Fibroblast of mammary gland (primary cell): ENCODE measurements at places on chromosomes 16 and 17.

GRCh38 chr16:86988920-86989696, 328.1 kb downstream of the C16orf95 start:
- DNase-seq: no peak

DNA sequence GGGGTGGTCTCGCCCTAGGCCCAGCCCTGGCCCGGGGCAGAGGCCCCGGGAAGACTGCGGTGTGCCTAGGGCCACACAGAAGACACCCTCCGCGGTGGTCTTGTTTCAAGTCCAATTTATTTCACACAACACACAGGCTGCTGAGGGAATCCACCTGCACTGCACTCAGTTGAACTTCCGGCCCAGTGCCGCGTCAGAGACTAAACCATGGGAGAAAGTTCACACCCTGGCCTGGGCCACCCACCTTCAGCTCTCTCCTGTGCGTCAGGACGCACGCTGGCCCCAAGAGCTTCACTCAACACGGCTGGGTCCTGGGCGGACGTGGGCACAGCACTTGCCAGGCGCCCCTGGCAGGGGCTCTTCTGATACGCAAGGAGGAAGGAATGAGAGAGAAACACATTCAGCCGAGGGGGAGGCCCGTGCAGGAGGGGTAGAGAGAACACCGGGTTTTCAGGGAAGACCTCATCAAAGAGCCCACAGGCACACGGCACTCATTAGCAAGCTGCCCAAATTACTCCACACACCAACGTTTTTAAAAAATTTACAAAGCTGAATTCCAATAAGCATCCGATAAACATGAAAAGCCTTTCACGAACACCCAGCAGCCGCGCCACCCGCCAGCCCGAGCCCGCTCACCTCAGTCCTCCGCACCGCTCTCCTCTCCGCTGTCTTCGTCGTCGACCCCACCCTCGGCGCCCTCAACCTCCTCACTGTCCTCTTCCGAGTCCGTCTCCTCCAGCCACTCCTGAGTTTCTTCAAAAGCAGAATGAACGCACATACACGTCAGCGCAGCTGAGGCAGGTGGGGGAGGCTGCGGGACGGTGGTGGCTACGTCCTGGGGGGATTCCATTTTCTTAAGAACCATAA, 57.8 kb downstream of the KLHDC4 start:
- DNase-seq: no peak

DNA sequence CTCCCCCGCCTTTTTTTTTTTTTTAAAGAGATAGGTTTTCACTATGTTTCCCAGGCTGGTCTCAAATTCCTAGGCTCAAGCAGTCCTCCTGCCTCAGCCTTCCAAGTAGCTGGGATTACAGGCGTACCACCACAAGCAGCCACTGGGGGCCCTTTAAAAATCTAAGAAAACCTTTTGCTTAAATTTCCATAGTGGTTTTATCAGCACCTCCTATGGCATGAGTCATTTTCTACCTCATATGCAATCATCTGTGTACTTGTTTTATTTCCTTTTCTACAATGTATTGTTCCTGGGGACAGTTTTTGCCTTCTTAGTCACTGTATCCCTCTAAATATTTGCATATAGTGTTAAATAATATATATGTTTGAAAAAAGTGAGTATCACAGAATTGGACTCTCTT, 29.2 kb downstream of the GNA13 start:
- DNase-seq: peak; percentile 82

DNA sequence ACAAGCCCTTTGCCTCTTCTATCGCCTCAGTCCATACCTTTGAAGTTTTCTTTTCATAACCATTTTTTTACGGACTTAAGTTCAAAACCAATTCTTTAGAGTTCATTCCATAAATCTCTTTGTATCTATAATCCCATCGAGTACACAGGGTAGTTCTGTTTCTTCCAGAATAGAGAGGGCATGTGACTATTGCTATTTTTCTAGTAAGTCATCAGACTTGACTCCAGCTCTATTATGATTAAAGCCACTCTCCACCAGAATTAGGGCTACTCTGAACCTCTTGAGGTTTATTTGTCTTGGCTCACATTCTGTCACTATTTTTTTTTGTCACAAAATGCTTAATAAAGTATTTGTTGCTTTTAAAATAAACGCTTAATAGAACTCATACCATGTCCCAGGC, 191.9 kb upstream of the AXIN2 start:
- no peak for DNase-seq

GRCh38 chr17:27423651-27424050, 32.6 kb upstream of the KSR1 start:
- DNase-seq: peak; percentile 8

- no peak for DNase-seq
These were observed 2.6 kb downstream of the STAC2 start for GRCh38 chr17:39222866-39223834.

DNA sequence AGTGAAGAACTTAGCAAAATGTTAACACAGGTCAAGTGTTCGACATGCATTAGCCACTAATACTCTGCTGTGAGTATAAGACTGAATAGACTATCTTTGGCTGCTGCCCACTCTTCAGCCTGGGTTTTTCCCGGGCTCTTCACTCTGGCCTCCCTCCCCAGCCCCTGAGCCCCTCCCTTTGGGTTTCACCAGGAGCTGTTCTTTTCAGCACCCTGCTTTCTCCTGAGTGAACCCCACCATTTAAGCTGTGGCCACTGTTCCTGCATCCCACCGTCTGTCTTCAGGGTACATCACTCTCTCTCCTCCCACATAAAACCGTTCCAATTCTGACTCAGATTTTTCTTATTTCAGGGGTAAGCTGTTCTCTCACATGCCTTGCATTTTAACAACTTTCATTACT, 92.0 kb upstream of the ASIC2 start:
- no peak for DNase-seq

GRCh38 chr17:10171581-10171981, 26.8 kb downstream of the GAS7 start:
- DNase-seq: peak; percentile 22

DNA sequence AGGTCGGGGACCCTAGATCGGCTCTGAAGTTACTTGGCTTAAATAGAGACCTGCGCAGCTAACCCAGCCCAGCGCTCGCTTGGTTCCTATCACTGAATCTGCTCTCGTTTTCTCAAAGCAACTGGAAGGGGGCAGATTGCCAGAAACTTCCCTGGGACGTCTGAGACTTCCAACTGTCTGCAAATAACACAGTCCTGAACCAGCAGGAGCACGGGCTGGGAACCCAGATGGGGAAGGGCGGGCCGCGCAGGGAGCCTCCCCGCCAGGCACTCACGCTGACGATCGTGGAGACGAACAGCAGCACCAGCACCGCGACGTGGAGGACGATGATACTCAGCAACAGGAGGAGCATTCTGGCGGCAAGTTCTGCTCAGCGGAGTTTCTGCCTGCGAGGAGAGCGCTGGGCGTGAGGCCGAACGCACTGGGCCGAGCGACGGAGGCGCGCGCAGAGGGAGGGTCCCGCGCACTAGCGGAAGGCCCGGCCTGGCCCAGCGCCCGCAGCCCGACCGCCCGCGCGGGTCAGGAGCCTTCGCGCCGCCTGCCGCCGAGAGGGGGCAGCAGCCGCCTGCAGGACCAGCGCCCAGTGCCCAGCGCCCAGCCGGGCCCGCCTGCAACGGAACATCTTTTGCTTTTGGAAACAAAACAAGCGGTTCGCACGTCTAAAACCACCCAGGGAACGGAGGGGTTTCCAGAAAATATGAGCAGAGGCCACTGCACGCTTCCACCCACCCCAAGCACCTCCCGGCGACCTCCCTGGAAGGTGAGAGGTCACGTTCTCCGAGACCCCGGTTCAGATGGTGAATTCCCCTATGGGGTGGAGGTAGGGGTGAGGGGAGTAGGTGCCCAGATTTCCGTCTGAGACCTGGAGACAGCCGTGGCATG, 4.5 kb downstream of the PMP22 start:
- DNase-seq: peak; percentile 92

- no peak for DNase-seq
These were observed 1.0 kb downstream of the PMM2 start for GRCh38 chr16:8798535-8799157.

DNA sequence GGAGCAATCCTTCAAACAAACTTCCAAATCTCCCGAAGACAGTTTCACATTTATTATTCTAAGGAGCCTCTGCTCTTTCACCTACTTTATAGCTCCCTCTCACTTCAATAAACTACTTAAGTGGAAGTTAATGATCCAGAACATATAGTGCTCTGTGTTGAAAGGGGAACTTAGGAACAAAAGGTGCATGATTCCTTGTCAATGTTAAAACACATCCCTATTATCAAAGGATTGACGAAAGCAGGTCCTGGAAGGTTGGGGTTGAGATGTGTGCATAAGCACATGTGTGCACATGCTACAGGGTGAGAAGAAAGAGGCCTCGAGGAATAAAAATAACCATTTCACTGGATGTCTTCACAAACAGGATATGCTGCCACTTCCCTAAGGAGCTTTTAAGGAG, 170.3 kb downstream of the SLC39A11 start:
- DNase-seq: no peak
